ENCODE measurements at places on chromosomes 5 and 9.

GRCh38 chr5:132687995-132688394 lies 14.2 kb downstream of the IL4 start:
- no peak for DNase-seq

- DNase-seq = no peak
These were observed 39.5 kb upstream of the SLC12A7 start for GRCh38 chr5:1151316-1151715.

DNA sequence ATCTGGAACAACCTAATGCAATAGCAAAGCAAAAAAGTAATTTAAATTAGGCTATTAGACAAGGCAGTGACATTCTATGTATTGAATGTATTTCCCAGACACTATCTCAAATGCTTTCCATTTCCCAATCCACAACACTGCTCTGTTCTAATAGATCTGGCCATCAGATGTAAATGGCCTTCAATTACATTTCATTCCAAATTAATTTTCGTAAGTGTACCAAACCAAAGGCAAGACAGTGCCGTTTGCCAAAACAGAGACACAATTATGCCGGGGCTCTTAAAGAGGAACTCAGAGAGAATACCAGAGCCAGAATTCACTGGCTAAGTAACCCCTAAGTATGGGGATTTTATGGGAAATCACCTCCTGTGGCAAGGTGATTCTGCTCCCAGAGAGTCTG lies 63.1 kb downstream of the GNAQ start:
- DNase-seq = no peak

GRCh38 chr5:57446966-57447365 lies 35.6 kb downstream of the ACTBL2 start:
- no peak for DNase-seq

DNA sequence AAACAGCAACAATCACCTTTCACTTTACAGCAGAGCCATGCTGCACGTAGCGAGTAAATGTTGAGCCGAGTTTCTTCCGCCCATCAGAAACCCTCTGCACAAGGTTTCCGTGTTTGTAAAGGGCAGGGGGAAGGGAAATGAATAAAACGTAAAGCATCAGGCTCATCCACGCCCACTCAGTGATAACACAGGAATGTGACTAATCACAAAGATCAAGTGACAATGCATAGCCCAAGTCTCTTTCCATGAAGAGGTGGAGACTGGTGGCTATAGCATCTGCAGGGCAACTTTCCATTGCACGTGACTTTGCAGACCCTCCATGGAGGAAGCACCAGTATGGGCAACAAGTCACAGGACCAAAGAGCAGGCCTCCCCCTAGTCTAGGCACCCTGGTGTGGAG lies 56.6 kb downstream of the CAMSAP1 start:
- no peak for DNase-seq

DNA sequence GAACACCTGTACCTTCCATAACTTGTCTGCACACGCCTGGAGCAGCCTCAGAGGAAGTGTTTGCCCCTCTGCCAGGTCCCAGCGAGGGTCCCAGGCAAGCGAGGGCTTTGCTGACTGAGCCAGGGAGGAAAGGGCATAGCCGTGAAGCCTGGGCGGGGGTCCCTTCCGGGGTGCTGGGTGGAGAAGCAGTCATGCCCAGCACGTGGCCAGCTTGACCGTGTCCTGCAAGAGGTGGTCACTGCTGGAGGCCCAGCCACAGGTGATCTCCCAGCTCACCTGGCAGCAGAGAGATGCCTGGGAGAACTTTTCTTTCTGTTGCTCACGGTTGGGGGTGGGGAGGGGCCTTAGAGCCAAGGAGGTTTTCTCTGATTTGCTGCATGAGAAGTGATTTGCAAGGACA lies 195.3 kb downstream of the CACNA1B start:
- DNase-seq = no peak

GRCh38 chr9:92846662-92847145 lies 31.1 kb downstream of the ZNF484 start:
- DNase-seq = no peak

DNA sequence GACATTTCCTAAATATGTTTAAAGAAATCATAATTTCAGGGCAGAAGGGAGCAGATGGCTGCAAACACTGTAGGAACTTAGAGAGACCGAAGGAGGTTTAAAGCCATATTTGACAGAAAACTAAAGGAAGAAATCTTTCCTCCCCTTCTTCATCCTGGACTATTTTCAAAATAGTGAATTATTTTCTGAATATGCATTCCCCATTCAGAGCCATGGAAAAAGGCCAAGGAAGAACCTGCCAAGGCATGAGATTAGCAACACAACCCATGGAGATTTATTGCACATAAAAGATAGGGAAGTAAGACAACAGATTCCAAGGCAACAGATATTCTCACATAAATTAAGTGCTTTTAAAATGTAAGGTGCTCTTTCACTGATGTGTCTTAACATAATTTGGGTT lies 233.3 kb upstream of the ADAMTS16 start:
- DNase-seq = no peak

DNA sequence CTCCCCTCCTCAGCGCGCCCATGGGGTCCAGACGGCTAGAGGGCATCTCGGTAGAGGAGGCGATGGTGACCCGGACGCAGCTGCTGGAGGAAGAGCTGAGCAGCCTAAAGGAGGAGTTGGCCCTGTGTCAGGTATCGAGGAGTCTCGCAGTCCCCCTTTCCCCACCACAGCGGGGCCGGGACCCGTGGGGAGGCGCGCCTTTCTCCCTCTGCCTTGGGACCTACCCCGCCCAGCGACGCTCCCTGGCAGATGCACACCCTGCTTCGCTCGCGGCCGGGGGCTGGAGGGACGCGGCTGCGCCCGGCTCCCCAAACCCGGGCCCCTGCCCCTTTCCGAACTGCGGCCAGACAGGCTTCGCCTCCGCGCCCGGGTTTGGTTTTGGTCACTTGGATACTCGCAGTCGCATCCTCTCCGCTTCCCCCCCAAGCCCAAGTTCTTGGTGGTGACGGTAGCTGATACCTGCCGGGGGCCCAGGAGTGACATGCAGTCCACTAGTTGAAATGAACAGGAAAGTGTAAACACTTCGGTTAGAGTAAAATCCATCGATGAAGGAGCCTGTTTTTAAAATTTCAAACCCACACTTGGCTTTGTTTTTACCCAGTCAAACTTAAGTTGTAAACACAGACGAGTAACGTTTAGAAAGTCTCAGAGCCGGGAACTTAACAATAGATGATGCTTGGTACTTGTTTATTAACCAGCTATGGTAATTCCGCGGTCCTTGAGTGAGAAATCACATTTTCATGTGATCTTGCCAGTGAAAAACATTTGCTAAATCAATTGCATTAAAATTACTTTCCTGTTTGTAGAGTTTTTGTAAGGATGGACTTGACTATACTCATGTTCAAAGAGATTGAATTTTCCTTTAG lies 688 bp downstream of the CNTLN start:
- DNase-seq = peak; percentile 42

GRCh38 chr5:51203598-51203997 lies 179.7 kb upstream of the ISL1 start:
- DNase-seq = no peak

- DNase-seq = no peak
These were observed 5.3 kb downstream of the NSA2 start for GRCh38 chr5:74772359-74772758.

DNA sequence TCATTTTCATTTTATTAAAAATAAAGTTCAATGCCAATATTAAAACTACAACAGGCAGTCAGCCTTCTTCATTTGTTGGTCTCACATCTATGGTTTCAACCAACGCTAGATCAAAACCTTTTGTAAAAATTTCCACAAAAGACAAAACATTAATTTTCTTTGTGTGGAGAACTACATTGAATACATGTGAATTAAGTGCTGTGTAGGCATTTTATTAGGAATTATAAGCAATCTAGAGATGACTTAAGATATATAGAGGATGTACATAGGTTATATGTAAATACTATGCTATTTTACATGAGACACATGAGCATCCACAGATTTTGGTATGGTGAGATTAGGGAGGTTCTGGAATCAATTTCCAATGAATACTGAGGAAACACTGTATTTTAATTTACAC lies 94.2 kb downstream of the CYLC2 start:
- no peak for DNase-seq

- DNase-seq = no peak
These were observed 512.6 kb downstream of the BNC2 start for GRCh38 chr9:16357828-16358227.

DNA sequence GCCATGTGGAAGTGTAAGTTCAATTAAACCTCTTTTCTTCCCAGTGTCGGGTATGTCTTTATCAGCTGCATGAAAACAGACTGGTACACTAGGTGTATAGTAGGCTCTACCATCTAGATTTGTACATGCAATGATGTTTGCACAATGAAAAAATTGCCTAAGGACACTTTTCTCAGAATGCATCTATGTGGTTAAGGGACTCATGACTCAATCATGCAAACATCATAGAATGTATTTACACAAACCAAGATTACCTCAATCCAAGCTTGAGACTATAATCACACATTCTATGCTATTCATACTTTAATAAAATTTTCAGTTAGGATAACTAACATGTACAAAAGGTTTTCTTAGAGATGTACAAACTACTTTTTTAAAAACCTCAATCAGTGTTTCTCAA lies 1164.5 kb downstream of the CDH12 start:
- no peak for DNase-seq

- no peak for DNase-seq
These were observed 479.7 kb downstream of the MAN2A1 start for GRCh38 chr5:110169461-110169860.

DNA sequence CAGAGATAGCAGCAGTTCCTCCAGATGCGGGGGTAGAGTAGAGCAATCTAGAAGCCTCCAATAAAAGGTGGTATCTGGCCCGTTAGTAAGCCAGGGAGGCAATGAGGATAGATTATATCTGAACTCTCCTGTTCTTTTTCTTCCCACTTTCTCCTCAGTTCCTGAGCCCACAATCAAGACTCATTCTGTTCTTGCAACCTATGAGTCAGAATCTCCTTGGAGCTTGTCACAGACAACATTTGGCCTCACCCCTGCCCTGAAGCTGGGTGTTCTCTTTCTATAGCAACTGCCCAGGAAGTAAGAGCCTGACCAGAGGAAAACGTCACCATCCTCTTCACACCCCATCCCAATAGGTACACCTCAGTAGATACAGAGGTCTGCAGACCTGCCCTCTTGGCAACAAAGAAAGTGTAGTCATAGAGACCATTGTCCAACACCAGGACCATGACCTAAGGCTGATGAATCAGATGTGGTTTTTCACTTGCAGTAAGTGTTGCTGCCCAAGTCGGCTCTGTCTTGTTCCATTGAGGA lies 76.3 kb upstream of the PCA3 start:
- DNase-seq = peak; percentile 19

GRCh38 chr5:171308453-171309275 lies at the start of gene TLX3:
TLX3 (plus strand) TSS chr5:171309248; CDS start chr5:171309366, 118 bp downstream.
- DNase-seq = peak; percentile 92

GRCh38 chr9:131982671-131983239 lies 96.9 kb downstream of the MED27 start:
- no peak for DNase-seq

DNA sequence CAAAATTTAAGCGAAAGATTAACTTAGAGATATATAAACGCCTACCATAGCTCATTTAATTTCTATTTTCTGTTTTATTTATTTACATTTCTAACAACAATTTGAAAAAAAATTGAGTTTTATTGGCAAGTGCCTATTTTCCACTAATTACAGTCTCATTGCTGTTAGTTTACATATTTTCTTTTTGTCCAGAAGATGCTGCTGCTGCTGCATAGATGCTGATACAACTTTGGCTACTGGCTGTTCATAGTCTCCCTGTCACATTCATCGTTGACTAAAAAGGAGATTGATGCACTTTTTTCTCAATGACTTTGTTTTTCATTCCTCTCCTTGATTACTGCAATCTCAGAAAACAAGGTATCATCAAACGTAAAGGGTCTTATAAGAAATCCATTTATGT lies 235.4 kb downstream of the CDH9 start:
- no peak for DNase-seq

DNA sequence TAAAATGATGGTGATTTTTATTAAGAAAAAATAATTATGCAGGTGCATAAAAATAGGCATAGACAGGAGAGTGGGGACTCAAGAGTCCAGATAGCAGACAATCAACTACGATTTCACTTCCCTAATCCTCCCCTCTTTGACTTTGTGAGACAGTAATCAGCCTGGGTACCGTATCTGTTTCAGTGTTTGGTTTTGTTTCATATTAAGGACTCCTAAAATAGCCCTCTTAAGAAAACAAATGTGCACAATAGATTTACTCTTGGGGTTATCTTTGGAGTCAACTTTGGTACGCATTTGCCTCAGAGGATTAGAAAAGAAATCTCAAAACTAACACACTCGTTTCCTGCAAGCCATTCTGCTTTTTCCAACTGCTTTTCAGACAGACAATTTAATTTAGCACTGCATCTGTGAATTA lies 96.3 kb downstream of the ZNF608 start:
- DNase-seq = peak; percentile 81
